ENCODE measurements at places on chromosomes 1 and 21. TPM values are rescaled to one million over a fixed set of nuclear protein-coding genes. Genes with fewer than 3 reads are reported as not detected.

ASCL5 gene
- not detected for total RNA-seq

SH3BGR gene
- total RNA-seq, result 1.3 TPM

KLHL12 gene
- 19.1 TPM for total RNA-seq

PPP1R8 gene
- 48.2 TPM for total RNA-seq

SEC16B gene
- total RNA-seq, result 1.2 TPM

ASTN1 gene
- total RNA-seq, result not detected

OR2T11 gene
- total RNA-seq, result not detected

OPTC gene
- total RNA-seq, result not detected

CCDC27 gene
- total RNA-seq, result not detected

GOLPH3L gene
- total RNA-seq, result 9.3 TPM

RNU1-2 gene
- not detected for total RNA-seq

CAMK2N1 gene
- total RNA-seq, result 9.9 TPM

ATAD3A gene
- 39.2 TPM for total RNA-seq

GUK1 gene
- total RNA-seq, result 294 TPM

SERPINC1 gene
- 0.39 TPM for total RNA-seq

NBL1 gene
- 221 TPM for total RNA-seq

DENND2C gene
- total RNA-seq, result 0.29 TPM

PRAMEF1 gene
- not detected for total RNA-seq

OR14K1 gene
- total RNA-seq, result not detected

MYOM3 gene
- total RNA-seq, result under 0.01 TPM

DIO1 gene
- 0.39 TPM for total RNA-seq

TMEM240 gene
- total RNA-seq, result not detected

IGSF21 gene
- not detected for total RNA-seq

LORICRIN gene
- not detected for total RNA-seq

CHI3L1 gene
- not detected for total RNA-seq

NIT1 gene
- 27.9 TPM for total RNA-seq

MROH7 gene
- not detected for total RNA-seq

HTR6 gene
- total RNA-seq, result not detected

RBM11 gene
- not detected for total RNA-seq

DMBX1 gene
- total RNA-seq, result not detected

LCE1D gene
- not detected for total RNA-seq

IGSF9 gene
- total RNA-seq, result not detected

TDRD10 gene
- not detected for total RNA-seq

C2CD4D gene
- total RNA-seq, result not detected

SV2A gene
- 11.4 TPM for total RNA-seq

LCE3E gene
- total RNA-seq, result not detected

UBQLN4 gene
- total RNA-seq, result 19.6 TPM

RAP1GAP gene
- 0.96 TPM for total RNA-seq

SHE gene
- total RNA-seq, result not detected

KLHDC7A gene
- not detected for total RNA-seq

TAS1R1 gene
- total RNA-seq, result 0.20 TPM

BCL2L15 gene
- total RNA-seq, result not detected

GSTM1 gene
- total RNA-seq, result not detected

SPRR3 gene
- not detected for total RNA-seq

INSRR gene
- not detected for total RNA-seq

OR2G6 gene
- total RNA-seq, result not detected

KCNA2 gene
- total RNA-seq, result 0.48 TPM

SPRR1A gene
- not detected for total RNA-seq

ASB17 gene
- total RNA-seq, result not detected

SMIM11 gene
- 1.4 TPM for total RNA-seq
